T follicular helper cell (primary cell): ENCODE measurements at places on chromosomes 5 and 9.

DNA sequence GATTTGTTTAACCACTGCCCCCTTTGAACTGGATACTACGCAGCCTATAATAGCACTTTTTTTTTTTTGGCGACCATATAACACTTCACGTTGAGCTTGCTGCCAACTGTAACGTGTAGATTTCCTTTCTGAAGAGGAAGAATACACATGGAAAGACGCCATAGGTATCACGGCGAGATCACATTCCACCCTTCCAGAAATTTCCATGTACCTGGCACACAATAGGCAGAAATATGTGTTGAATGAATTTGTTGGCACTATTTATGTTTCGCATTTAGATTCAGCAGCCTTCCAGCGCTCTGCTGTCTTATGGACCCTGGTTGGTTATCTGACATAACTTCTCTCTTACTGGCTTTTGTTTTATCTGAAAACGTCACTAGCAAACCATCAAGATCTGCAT, 250.3 kb downstream of the SLIT3 start:
- no peak for DNase-seq

GRCh38 chr5:172901012-172901780, 58.0 kb upstream of the RPL26L1 start:
- DNase-seq = no peak

DNA sequence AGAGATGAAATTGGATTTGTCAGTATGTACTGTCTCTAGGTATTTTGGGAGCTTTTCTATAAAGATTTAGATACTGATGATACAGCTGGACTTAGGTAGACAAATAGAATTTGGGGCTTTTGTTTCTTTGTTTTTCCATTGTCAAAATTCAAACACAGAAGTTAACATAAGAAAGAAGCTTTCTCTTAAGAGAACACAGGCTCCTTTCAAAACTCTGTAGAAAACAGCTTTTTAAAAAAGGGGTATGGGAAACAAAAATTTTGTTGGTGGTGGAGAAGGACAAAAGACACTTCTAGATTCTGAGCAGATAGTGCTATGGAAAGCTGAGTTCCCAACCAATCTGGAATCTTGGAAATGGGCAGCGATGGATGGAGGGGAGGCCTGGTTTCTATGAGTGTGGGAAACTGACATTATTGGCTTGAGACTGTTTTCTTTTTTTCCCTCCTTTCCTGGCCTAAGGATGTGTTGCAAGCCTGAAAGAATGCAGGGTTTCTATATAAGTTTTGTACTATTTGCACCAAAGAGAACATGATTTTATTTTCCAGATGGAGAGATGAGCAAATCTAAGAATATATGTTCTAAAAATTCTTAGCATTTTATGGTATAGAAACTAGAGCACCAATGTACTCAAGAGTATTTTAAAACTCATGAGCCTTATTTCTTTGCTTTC, 240.0 kb downstream of the PRR16 start:
- no peak for DNase-seq

DNA sequence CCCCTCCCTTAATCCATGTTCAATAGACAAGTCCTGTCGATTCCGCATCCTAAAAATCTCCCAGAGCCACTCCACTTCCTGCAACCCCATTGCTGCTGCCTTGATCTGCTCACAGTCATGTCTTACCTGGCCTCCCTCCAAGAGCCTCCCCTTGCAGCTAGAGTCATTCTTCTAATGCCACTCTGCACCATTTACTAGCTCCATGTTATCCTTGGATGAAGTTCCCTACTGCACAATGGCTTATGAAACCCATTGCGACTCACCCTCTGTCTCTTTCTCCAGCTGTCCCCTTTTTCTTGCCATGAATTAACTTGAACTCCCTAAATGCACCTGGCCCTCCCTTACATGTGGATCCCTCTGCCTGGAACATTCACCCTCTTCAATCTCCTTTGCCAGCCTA, 39.5 kb downstream of the MEGF10 start:
- no peak for DNase-seq

GRCh38 chr5:180012316-180012715, 59.2 kb downstream of the RNF130 start:
- DNase-seq = no peak

GRCh38 chr5:141707510-141707909, 25.5 kb upstream of the ARAP3 start:
- DNase-seq = no peak

- no peak for DNase-seq
These were observed 23.7 kb upstream of the OR2S2 start for GRCh38 chr9:35981699-35982098.

DNA sequence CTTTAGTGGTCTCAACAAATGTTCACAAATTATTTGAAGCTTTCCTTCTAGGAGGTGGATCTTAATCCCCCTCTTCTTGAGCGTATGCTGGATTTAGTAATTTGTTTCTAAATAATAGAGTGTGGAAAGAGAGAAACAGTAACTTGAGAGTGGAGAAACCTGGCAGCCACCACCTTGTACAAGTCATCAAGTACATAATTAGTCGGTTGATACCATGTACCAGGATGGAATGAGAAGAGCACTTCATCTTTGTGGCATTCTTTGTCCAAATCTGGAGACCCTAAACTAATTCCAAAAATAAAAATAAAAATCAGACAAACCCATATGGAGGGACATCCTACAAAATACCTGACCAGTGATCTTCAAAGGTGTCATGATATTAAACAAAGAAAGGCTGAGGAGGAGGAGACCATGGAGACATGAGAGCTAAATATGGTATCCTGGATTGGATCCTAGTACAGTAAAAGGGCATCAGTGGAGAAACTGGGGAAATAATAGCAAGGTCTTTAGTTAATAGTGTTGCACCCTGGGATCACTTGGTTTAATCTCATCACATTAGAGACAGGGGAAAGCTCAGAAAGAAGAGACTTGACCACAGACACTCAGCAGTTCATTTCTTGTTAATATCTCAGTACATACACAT, 147.9 kb downstream of the ASTN2 start:
- no peak for DNase-seq

DNA sequence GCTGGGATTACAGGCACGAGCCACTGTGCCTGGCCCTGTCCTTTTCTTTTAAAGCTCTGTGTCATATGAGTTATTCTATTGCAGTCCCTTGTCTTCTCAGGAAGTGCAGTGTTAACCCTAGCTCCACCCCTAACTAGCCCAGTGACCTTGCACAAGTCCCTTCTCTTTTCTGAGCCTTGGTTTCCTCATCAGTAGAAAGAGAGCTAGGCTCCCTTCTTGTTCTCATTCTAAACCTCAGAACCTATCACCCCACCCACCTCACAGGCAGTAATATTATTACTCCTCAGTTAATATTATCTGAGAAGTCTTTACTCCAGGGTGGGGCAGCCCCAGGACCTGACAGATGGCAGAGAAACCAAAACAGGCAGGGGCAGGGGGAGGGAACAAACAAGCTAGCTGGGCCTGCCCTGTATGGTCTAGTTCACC, 7.2 kb downstream of the CYFIP2 start:
- no peak for DNase-seq

- DNase-seq = no peak
These were observed 4.3 kb upstream of the COX7C start for GRCh38 chr5:86613455-86613854.

- no peak for DNase-seq
These were observed 4.5 kb upstream of the PCA3 start for GRCh38 chr9:76759732-76760131.

DNA sequence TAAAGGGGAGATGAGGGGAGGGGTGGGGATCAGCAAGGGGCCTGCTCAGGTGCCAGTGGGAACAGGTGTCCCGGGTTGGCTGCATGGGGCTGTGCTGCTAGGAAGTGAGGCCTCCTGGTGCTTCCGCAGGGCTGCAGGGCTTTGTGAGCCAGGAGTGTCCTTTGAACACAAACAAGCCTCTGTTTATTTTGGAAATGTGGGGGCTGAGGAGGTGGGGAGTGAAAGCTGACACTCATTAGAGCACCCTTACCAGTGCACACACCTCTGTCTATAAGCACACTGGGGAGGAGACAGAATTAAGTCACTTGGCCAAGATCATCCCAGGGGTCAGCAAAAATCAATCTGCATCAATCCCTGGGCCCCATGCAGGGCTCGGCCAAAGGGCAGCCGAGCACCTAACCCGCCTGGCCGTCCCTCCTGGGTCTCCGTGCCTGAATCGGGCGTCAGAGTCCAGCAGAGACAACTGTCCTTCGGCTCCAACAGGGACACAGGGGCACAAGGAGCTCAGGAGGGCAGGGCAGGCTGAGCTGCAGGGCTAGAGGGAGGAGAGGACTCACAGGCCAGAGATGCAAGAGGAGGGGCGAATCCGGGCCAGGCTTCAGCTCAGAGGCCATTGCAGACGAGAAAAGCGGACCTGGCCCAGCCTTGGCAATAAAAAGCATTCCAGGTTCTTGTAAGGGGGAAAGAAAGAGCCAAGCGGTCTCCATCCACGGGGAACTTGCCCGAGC, 99.8 kb downstream of the VAV2 start:
- DNase-seq = no peak

DNA sequence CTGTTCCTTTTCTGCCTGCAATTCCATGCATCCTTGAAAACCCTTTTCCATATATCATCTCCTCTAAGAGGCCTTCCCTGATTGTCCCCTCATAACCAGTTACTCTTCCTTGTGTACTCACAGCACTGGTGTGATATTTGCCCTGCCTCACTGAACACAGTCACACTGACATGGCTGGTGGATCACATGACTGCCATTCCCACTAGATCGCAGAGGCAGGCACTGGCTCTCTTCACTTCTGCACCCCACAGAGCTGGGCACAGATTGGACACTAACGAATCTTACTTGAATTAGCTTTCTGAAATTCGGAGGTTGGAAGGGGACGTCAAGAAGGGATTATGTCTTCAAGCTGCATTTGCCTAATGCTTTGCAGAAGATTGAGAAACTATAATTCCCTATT, 208.0 kb downstream of the PAPPA start:
- DNase-seq = no peak

GRCh38 chr5:100790951-100791350, 112.1 kb downstream of the ST8SIA4 start:
- DNase-seq = no peak

DNA sequence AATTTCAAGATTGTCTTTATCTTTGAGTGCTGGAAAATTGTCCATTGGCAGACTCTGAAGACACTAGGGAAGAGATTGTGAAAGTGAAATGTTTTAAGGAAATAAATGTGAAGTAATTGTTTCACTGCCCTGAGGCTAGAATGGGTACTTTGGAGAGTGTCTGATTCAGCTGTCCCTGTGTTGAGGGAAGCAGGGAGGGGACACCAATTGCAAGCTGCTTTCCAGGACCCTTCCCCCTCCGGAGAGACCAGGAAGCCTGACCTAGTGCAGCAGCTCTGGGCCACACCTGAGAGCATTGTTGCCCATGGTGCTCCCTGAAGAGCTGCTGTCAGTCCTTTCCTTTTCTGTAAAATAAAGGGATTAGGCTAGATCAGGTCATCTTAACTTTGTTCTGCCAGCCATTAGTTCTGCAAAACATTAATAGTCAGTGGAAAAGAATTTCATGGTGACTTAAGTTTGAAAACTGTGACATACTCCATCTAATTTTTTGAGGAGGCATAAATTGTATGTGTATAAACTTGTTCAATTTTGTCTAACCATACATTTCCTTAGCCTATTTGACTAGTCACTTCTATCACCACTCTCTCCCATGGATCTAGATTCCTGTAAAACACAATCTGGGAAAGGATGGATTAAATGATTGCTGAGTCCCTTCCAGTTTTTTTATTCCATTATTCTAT, 18.8 kb downstream of the MAP1B start:
- DNase-seq = no peak

GRCh38 chr9:136520053-136520540, 25.8 kb downstream of the NOTCH1 start:
- no peak for DNase-seq

GRCh38 chr5:135761746-135762145, 72.7 kb upstream of the SLC25A48 start:
- DNase-seq = no peak

DNA sequence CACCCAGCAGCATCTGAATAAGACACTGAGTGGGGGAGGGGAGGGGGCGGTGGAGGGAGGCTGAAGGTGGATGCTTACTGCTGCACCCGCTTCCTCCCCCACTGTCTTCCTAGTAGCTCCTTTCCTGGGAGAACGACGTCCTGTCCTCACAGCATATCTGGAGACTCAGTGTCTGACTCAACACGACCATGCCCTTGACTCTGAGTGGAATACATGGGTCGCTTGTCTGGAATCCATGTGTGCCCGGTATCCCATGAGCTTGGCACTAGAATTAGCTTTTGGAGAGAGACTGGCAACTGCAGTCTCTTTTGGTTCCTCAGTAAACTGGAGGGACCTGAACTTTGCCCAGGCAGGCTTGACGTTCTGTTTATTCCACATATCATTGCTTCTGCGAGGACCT, 125.4 kb upstream of the FAM120A start:
- no peak for DNase-seq

DNA sequence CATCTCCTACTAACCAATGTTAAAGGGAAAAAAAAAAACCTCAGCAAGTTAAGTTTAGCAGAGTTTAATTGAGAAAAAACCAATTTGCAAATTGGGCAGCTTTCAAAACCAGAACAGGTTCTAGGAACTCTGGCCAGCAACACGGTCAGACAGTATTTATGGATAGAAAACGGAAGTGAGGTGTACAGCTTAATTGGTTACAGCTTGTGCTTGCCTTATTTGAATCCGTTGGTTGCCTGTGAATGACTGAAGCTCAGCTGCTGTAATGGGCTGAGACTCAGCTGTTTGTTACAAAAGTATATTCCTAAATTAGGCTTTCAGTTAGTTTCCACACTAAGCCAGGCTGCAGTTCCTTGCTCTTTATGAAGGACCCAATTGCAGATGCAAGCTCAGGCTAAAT, 217.0 kb downstream of the SREK1 start:
- no peak for DNase-seq

- DNase-seq = no peak
These were observed 96.7 kb upstream of the RETREG1 start for GRCh38 chr5:16713386-16713928.

- DNase-seq = no peak
These were observed 573.2 kb downstream of the CCDC171 start for GRCh38 chr9:16126042-16126441.

GRCh38 chr5:137312011-137312410, 187.1 kb downstream of the SPOCK1 start:
- no peak for DNase-seq

GRCh38 chr5:60014331-60014730, 120.8 kb upstream of the PDE4D start:
- DNase-seq = no peak

DNA sequence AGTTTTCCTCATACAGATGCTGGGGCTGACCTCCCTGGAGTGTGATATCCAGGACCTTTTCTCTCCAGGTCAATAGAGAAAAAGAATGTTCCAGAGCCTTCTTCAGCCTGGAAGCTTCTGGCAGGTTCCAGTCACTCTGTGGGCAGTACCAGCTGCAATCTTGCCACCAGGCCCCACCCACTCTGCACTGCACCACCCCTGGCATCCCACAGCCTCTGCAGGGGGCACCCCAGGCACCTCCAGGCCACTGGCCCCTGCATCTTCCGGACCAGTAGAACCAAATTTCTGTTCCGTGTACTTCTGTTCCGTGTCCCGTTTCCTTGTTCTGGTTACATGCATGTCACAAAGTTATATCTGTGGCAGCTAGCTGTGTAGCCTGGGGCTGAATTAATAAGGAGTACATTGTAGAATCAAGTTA, 83.3 kb upstream of the ZBTB43 start:
- no peak for DNase-seq

GRCh38 chr5:40736103-40736875, 19.5 kb downstream of the TTC33 start:
- DNase-seq = no peak
